ENCODE measurements at places on chromosomes 6 and 20.

- DNase-seq = no peak
Measured at GRCh38 chr20:18822832-18823231, 9.2 kb downstream of the SCP2D1 start.

GRCh38 chr6:150887978-150888563 lies 22.6 kb downstream of the MTHFD1L start:
- DNase-seq = no peak

DNA sequence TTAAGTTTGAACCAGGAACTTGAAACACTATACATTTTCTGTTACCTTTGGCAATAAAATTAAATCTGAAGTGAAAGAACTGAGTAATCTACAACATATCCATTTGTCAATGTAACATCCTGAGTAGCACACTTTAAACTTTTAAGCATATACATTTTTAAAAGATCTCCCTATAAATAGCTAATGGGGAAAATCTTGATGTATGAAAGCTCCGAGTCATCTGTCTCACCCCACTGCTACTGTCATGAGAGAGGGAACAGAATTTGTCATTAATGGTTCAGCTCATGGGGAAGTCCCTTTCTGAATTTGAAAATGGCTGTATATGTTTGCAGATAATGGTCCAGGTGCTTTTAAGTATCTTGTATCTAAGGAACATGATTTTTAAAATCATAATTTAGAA lies 55.2 kb upstream of the NOX3 start:
- no peak for DNase-seq

DNA sequence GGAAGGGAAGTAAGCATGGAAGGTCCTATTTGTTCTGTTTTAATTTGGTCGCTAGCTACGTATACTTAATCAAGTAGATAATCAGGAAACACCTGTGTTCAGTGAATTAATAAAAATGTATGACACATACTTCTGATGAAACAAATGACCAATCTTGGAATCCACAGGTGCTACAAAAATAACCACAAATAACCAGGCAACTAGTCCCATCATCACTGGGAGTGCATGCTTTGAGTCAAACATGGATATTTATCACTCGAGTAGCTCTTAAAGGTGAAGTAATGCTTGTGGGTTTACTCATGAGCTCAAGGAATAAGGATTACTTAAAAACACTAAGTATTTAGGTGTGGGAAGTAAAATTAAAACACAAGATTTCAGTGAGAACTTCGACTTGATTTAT lies 285.6 kb upstream of the ID4 start:
- no peak for DNase-seq

DNA sequence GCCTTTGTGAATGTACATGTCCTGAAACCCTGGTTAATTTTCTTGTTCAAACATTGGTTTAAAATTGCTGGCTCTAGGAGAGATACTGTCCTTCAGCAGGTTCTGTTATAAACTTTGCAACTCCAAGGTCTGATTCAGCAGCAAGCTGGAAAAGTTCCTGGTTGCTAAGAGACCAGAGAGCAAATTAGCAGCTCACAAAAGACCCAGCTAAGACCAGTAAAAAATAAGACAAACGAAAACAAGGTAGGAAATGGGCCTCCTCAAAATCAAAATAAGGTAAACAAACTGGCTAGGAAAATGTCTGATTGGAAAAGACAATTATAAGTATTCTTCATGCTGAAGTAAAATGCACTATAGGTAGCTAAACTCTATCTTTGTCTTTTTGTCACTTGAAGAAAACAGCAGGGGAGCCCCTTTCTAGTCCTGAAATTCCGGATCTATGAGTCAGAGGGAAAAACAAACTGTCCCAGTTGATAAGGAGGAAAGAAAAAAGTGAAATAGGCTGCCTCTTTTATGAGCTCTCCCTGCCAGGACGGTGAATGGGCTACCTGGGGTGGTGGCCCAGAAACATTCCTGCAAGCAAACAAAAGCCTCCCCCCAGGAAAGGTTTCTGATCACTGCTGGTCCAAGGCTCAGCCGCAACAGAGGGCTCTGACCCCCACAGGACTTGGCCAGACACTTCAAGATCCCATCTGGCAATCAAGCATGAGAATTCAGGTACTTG lies 41.6 kb downstream of the UNC5CL start:
- DNase-seq = no peak

DNA sequence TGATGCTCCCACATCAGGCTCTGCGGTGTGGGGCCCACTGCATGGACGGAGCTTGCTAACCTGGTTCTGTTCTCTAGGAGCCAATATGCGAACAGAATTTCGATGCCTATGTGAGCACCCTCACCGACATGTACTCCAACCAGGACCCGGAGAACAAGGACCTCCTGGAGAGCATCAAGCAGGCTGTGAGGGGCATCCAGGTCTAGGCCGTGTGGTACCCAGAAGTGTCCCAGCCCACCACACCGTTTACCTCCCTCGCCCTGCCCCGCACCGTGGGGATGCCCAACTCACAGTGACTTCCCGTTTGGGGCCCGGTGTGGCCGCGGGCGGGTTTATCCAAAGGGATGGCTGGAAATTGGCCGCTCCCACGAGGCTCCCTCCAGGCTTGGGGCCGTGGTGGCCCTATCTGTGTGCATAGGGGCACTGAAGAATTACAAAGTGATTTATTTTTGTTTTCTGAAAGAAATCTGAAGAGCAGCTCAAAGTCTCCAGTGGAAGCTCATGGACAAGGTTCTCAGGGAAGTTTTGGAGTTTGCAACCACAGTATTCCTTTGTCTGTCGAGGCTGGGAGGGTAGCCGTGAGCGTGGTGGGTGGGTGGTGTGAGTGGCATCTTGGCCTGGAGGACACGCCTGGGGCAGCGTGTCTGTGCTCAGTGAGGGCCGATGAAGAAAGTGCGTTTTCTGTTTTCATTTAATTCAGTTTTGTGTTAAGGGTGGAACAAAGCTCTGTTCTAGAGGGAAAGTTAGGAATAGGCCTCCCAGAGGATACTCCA lies 15.1 kb upstream of the PCMTD2 start:
- no peak for DNase-seq

DNA sequence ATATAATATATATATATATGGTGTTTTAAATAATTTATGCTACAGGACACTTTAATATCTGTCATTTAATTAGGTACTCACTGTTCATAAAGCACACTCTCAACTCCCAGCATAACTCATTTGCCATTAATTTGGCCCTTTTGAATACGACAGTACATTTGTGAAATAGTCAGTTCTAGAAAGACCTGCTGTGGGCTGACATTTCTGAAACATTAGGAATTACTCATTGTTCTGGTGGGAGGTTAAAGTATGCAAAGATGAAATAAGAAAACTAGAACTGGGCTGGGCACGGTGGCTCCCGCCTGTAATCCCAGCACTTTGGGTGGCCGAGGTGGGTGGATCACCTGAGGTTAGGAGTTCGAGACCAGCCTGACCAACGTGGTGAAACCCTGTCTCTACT lies 497.5 kb downstream of the UTRN start:
- DNase-seq = no peak

- DNase-seq = no peak
Measured at GRCh38 chr6:66860328-66860727, 1153.3 kb upstream of the EYS start.

- no peak for DNase-seq
Measured at GRCh38 chr20:57323034-57323433, 6.6 kb upstream of the SPO11 start.

- no peak for DNase-seq
Measured at GRCh38 chr6:41639809-41640371, 1.6 kb downstream of the MDFI start.

GRCh38 chr6:149108038-149108748 lies 209.3 kb upstream of the TAB2 start:
- no peak for DNase-seq

GRCh38 chr6:129709769-129710449 lies at the start of gene ARHGAP18:
ARHGAP18 (minus strand) TSS chr6:129710177; CDS start chr6:129710136, 41 bp downstream.
- DNase-seq = peak; percentile 59

DNA sequence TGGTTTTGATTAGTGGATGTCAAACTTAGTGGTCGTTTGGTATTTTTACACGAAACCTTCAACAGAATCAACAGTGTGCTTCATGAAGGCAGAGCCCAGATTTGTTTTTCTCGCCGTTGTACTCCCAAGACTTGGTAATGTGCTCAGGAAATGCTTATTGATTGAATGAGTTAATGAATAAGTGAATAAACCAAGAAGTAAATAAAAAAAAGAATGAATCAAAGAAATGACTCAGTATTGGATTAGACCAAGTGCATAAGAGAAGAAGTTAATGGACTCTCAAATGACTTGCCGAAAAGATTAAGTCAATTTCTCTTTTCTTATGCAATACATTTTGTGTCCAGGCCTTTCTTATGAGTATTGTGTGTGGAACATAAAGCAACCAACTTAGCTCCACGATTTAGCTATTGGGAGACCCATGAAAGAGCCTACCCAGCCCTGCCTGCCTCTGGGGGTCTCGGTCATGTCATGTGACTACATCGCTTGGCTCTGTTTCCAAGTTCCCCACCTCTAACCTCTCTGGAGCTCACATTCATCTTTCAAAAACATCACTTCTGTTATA lies 10.6 kb upstream of the FUCA2 start:
- no peak for DNase-seq

GRCh38 chr6:44664716-44665115 lies 277.2 kb downstream of the CDC5L start:
- DNase-seq = no peak

GRCh38 chr6:118408863-118409262 lies 139.2 kb upstream of the PLN start:
- DNase-seq = no peak

DNA sequence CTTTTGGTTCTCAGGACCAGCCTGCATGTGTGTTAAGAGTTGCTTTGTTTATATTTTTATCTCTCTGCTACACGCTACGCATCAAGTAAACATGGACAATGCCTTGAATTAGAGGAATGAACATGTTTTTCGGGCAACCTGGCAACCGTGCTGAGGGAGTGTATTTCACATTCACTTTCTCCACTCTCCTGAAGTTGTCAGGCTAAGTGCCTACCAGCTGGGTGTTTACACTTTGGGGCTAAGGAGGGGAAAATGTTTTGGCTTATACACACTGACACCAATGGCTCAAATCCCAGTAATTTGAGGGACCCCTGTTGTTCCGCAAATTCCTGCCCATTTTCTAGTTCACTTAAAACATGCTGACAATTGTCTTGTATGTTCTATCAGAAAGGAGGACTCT lies 141.5 kb upstream of the PDE7B start:
- DNase-seq = no peak

GRCh38 chr20:64069614-64070243 lies 6.7 kb downstream of the TCEA2 start:
- DNase-seq = no peak

GRCh38 chr6:158758451-158758860 lies 60.7 kb downstream of the EZR start:
- DNase-seq = no peak

DNA sequence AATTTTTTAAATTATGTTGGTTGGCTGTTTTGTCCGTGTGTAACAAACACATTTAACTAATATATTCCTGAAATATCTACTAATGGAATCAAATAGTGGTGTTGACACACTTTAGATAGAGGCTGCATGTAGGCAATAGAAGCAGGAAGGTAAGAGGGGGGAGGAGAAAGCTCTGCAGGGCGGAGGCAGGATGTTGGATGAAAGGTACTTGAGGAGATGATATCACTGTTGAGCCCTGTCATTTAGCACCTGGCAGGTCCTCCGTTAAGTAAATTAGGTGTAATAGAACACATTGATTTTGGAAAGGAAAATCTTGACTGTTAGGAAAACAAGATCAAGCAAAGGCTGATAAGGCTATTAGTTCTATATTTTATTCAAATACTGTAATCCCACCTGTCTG lies 618.7 kb downstream of the PKHD1 start:
- DNase-seq = no peak

GRCh38 chr6:109891924-109892323 lies 86.2 kb upstream of the GPR6 start:
- DNase-seq = no peak

- DNase-seq = no peak
Measured at GRCh38 chr20:57498425-57499400, 26.2 kb downstream of the CTCFL start.

GRCh38 chr6:157224178-157224950 lies 99.0 kb downstream of the TMEM242 start:
- no peak for DNase-seq

DNA sequence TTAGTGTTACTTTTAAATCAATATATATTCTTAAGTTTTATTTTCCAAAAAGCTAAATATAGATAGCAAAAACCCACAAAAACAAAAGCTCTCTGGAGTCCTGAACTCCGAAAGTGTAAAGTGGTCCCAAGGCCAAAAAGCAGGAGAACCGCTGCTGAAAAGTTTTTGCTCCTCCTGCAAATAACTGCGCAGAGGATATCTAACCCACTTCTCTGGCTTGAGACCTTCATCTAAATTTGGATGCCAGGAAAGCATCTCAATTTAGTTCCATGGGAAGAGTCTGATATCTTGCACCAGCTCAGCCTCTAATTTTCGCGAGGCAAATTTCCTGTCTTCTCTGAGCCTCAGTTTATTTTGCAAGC lies 523 bp downstream of the MRPS10 start:
- DNase-seq = no peak

DNA sequence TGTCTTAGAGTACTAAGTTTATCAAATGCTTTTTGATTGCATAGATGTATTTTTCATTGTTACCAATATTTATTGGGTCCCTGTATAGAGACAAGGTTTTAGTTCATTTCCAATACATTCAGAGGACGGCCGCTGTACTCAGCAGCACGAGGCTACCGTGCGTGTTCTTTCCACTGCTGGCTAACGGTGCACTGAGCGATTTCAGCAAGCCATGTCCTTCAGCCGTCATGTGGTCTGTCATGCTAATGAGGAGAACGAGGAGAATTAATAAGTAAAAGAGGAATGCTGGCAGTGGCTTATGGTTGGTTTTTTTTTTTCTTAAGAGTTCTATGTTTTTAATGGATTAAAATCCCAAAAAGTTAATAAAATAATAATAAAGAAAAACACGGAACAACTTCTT lies 253.6 kb downstream of the ARID1B start:
- no peak for DNase-seq

GRCh38 chr20:39503902-39504709 lies 542.0 kb downstream of the DHX35 start:
- no peak for DNase-seq

GRCh38 chr6:3962291-3963280 lies 113.4 kb downstream of the FAM50B start:
- no peak for DNase-seq
